Transverse colon (tissue), 4 donors: ENCODE measurements at places on chromosomes 1 and 21. TPM values are rescaled to one million over a fixed set of nuclear protein-coding genes. Genes with fewer than 3 reads are reported as not detected.

RGS16 gene
- total RNA-seq = 1.7 TPM

GRCh38 chr1:167330601-167331293 lies 110.1 kb downstream of the POU2F1 start:
- DNase-seq = no peak

FAM151A gene
- total RNA-seq = 9.0 TPM

GRCh38 chr1:234670967-234671626 lies 61.1 kb upstream of the IRF2BP2 start:
- no peak for DNase-seq

GRCh38 chr1:31183927-31184554 lies 55.6 kb downstream of the NKAIN1 start:
- DNase-seq = peak; percentile 30

- no peak for DNase-seq
Measured at GRCh38 chr1:50548243-50548642, 125.0 kb upstream of the DMRTA2 start.

GRCh38 chr1:16176653-16177052 lies 20.8 kb upstream of the EPHA2 start:
- no peak for DNase-seq

DNA sequence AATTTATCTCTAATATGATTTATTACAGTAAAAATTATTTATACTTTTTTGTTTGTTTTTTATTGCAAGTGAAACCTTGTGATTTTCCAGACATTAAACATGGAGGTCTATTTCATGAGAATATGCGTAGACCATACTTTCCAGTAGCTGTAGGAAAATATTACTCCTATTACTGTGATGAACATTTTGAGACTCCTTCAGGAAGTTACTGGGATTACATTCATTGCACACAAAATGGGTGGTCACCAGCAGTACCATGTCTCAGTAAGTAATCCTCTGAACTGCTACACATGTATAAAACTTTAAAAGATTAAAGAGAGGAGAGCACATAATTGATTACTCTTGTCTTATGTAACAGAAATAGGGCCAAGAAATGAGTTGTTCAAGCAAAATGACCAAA lies 4.5 kb downstream of the CFHR3 start:
- no peak for DNase-seq

FLG gene
- total RNA-seq = not detected

DNA sequence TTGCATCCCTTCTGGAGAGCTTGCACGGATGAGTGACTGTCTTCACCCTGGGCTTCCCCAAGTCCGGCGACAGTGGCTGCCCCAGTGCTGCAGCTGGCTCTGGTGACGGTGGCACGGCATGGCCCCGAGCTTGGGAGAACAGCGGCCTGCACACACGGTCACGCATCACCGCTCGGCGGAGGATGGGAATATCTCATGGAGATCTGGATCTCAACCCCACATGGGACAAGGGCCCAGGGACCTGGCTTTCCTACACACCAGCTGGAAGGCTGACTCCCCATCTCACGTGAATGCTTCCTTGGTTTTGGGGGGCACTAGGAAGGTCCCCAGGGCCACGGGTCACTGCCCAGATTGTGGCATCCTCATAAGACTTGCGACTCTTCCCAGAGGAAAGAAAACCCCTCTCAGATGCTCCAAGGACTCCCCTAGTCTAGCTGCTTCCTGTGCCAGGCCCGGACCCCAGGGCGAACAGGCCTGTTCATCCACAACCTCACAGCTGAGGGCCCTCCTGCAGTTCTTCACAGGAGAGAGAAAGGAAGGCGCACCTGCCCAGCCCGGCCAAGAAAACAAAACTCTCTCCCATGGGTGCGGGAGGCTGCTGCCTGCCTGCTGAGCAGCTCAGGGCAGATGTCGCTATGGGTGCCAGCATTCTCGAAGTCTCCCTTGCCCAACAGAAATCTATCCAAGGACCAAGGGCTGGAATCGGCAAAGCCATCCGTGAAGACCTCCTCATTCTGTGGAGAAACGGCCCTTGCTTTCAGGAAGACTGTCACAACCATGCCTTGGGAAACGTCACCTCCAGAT lies 9.9 kb downstream of the CFAP410 start:
- DNase-seq = no peak

- DNase-seq = peak; percentile 10
Measured at GRCh38 chr1:209398313-209398991, 185.1 kb upstream of the CAMK1G start.

NBPF4 gene
- total RNA-seq = not detected

HCRTR1 gene
- total RNA-seq = not detected

GRCh38 chr21:38908537-38908936 lies 102.8 kb downstream of the ETS2 start:
- DNase-seq = no peak

CZIB gene
- 39.5 TPM for total RNA-seq

DNA sequence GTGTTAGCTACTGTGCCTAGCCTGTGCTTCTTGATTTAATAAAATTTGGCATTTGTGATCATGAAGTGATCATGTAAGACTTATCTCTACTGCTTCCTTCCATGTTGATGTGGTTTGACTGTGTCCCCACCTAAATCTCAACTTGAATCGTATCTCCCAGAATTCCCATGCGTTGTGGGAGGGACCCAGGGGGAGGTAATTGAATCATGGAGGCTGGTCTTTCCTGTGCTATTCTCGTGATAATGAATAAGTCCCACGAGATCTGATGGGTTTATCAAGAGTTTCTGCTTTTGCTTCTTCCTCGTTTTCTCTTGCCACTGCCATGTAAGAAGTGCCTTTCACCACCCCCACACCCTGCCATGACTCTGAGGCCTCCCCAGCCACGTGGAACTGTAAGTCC lies at the start of gene OVAAL:
OVAAL (plus strand) TSS at position 301 of the 400 bp plus-strand sequence.
- DNase-seq = no peak

GRCh38 chr1:15835741-15836510 lies 11.6 kb upstream of the SPEN start:
- peak; percentile 100 for DNase-seq

CBS gene
- total RNA-seq = 5.1 TPM

PRKAA2 gene
- total RNA-seq = 5.3 TPM

DNA sequence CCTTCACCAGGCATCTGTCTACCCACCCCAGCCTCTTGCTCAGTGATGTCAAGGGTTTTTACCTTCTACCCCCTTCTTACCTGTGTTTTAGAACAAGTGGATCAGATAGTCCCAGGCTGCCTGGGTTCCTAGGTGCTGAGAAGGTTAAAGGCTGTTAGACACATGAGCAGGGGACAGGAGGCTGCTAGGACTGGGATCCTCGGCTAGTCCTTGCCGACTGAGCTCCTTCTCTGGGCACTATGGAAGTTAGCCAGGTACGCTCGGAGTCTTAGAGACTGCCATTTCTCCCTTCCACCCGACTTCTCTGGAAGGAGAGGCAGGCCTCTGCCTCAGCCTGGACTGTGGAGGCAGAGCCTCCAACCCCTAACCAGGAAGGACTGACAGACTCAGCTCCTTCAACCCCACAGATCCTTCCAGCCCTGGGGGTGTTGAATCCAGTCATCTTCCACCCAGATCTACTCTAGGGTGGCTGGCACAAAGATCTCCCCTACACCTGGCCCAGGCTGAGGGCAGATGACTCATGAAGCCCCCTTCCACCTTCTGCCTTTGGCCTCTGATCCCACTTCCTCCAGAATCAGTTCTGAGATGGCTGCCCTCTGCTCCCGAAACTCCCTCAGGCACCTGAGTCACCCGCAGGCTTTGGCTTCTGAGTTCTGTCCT lies at the start of gene DYNLT4:
DYNLT4 (minus strand) TSS at position 648 of the 660 bp plus-strand sequence. CDS start 683 bp downstream, outside the sequence.
- no peak for DNase-seq

DNA sequence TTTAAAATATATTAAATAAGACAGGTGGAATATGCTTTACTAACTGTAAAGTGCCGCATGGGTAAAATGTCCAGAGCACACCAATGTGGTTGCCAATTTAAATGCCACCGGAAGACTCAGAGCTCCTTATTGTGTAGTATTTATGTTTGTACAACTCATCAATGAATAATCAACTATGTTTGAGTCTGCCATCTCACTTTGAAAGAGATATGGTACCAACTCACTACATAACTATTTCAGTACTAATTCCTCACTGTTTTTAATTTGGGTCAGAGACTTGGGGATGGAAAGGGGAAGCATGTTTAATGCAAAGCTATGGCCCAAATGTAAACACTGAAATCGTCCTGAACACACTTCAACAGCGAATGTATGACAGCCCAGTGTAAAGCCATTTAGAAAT lies 144.8 kb downstream of the NR5A2 start:
- no peak for DNase-seq

DNA sequence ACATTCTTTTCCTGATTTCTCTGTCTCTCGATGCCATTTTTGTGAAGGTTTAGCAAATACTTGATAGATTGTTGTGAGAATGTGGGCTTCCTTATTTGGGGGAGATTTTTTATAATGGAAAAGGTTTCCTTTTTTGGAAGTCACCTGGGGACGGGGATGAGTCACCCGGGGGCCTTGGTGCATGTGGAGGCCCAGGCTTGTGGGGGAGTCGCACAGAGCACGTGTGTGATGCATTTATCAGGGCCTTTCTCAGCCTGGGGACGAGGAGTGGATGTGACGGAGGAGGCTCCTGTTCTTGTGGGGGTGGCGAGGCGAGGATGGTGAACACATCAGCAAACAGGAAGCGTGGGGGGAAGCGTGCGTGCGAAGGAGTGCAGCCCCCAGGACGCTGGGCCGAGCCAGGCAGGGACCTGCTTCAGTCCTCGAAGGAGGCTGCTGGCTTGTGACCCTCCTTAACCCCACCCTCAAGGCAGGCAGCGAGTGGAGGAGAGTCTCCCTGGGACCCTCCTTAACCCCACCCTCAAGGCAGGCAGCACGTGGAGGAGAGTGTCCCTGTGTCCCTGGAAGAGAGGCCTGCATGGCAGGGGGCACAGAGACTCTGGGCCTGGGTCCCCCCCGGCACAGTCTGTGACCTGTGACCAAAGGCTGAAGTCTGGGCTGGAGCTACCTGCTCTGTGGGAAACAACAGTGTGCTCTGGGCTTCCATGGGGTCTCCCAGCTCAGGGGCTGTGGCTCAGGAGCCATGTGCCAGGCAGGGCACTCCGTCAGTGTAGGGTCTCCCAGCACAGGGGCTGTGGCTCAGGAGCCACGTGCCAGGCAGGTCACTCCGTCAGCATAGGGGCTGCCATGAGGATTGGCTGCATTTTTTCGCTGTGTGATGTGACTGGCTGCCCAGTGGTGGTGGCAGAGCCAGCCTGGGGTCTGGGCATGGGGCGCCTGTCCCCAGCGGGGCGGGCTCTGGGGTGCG lies 57.2 kb downstream of the AGPAT3 start:
- DNase-seq = no peak

RNF223 gene
- 6.8 TPM for total RNA-seq

DNA sequence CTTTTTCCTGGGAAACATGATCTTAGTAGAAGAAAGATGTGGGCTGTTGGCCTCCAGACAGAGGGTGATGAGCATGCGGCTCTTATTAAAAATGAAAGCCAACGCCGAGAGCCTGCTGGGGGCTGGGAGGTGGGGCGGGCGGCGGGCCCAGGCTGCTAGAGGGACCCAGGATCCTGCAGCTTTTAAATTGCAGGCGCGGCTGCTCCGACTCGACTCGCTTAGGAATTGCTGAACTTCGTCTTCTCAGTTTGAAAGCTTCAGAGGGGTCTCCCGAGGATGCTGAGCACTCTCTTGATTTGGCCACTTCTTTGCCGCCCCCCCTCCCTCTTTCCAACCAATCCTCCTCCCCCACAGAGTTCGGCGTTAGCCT lies 1.2 kb downstream of the AGPAT3 start:
- DNase-seq = peak; percentile 58

- no peak for DNase-seq
Measured at GRCh38 chr1:185721553-185721952, 12.6 kb upstream of the HMCN1 start.

- DNase-seq = no peak
Measured at GRCh38 chr1:162147760-162148159, 78.3 kb downstream of the NOS1AP start.

DNA sequence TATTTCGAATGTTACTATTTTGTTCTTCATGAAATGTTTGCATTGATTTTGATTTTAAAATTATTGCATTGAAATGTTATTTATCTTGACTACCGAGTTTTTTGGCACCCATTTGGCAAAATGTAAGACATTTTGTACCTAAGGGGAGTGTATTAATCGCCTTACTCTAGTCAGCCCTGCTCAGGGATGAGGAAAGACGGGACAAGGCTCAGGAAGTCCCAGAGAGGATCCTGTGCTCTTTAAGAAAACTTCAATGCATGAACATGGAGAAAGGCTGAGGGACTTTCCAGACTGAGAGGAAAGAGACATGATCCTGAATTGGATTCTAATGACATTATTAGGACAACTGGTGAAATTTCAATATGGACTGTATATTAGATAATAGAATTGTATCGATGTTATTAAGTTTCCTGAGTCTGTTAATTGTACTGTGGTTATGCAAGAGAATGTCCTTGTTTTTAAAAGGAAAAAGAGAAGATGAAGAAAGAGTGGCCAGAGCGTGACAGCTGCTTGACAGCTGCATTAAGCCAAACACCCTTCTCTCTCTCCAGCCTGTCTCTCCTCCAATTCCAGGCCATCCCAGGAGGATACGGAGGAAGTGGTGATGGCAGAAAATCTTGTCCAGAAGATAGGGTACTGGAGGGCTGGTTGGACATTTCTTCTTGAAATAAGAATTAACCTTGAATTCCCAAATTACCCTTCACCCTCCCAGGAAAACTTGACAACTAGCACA lies 66.0 kb downstream of the PLEKHA6 start:
- DNase-seq = no peak

GRCh38 chr1:25128121-25128621 lies 104.1 kb downstream of the SYF2 start:
- no peak for DNase-seq

FAM78B gene
- total RNA-seq = 0.40 TPM

- no peak for DNase-seq
Measured at GRCh38 chr1:176617881-176618280, 154.9 kb downstream of the PAPPA2 start.

DNA sequence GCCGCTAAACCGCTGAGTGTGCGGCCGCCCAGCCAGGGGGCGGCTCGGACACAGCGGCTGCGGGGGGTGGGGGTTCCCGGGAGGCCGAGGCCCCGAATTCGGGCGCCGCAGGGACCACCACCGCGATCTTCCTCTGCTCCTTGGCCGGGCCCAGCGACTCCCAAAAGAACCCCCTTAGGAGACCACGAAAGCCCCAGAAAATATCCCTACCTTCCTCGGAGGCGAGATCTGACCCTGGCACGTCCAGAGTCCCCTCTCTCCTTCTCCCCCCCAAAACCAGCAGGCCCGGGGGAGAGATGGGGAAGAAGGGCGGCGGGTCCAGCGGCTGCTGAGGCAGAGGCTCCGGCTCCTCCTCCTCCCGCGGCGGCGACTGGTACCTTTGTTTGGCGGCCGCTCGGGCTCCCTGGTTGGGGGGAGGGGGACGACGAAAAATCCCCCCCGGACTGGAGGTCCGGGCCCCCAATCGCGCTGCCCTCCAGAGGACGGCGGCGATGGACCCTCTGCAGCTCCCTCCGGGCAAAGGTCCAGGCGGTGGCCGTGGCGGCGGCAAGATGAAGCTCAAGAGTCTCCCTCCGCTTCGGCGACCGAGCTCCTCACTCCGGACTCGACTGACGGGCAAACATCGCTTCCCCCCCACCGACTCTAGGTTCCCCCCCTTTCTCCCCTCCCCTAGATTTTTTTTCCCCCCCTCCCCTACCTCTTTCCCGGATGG lies at the start of gene ARID4B:
ARID4B (minus strand) TSS at position 621 of the 712 bp plus-strand sequence. CDS start 1,260 bp downstream, outside the sequence.
- no peak for DNase-seq

GRCh38 chr21:36854391-36854790 lies 112.1 kb downstream of the HLCS start:
- peak; percentile 25 for DNase-seq

NR0B2 gene
- total RNA-seq = 0.95 TPM

NHLH1 gene
- not detected for total RNA-seq
